ENCODE measurements at places on chromosomes 11 and 22. TPM values are rescaled to one million over a fixed set of nuclear protein-coding genes. Genes with fewer than 3 reads are reported as not detected.

KLHL22 gene
- 10.4 TPM for total RNA-seq

TPST2 gene
- total RNA-seq, result 10.0 TPM

CTSW gene
- not detected for total RNA-seq

GPR83 gene
- 0.07 TPM for total RNA-seq

TPBGL gene
- total RNA-seq, result 0.14 TPM

ARHGAP8 gene
- total RNA-seq, result 1.6 TPM

OR5B21 gene
- not detected for total RNA-seq

SMIM38 gene
- total RNA-seq, result not detected

SELENOH gene
- total RNA-seq, result 154 TPM

SLC29A2 gene
- total RNA-seq, result 7.0 TPM

KRTAP5-11 gene
- total RNA-seq, result not detected

PICALM gene
- total RNA-seq, result 74.3 TPM

TIRAP gene
- 6.8 TPM for total RNA-seq

BLID gene
- not detected for total RNA-seq

RASD2 gene
- 0.67 TPM for total RNA-seq

MS4A4A gene
- total RNA-seq, result not detected

PCF11 gene
- total RNA-seq, result 27.1 TPM

ZNF215 gene
- total RNA-seq, result 0.82 TPM

DKK3 gene
- total RNA-seq, result 19.3 TPM

MACROD1 gene
- total RNA-seq, result 13.6 TPM

RAG1 gene
- total RNA-seq, result 0.16 TPM

BIRC3 gene
- total RNA-seq, result 48.9 TPM

WNT7B gene
- 68.5 TPM for total RNA-seq

CEP57 gene
- total RNA-seq, result 17.0 TPM

LGALS1 gene
- total RNA-seq, result 1,330 TPM

HOATZ gene
- total RNA-seq, result not detected

SUSD2 gene
- total RNA-seq, result 62.5 TPM

UBQLN3 gene
- total RNA-seq, result not detected

NELL1 gene
- not detected for total RNA-seq

FKBP2 gene
- total RNA-seq, result 130 TPM

TAGLN gene
- total RNA-seq, result 140 TPM

MMP11 gene
- 0.27 TPM for total RNA-seq

GSTT2B gene
- 0.39 TPM for total RNA-seq

IFITM10 gene
- 1.0 TPM for total RNA-seq

PKNOX2 gene
- not detected for total RNA-seq

TRIM49 gene
- total RNA-seq, result not detected

SCN4B gene
- not detected for total RNA-seq

All from A549 treated with Mapracorat at 1 μM for 4 hours (cell line).